GM23248 (cell line): ENCODE measurements at places on chromosomes 7 and 10. TPM values are rescaled to one million over a fixed set of nuclear protein-coding genes. Genes with fewer than 3 reads are reported as not detected.

SPDYE2 gene
- not detected in 2 replicates for total RNA-seq

OR13A1 gene
- not detected in 2 replicates for total RNA-seq

CRYGN gene
- total RNA-seq, result not detected in 2 replicates

SPDYE1 gene
- not detected in 2 replicates for total RNA-seq

- no peak overlapping the region for H3K4me3 ChIP-seq
- H3K36me3 ChIP-seq, result peaks cover 9% of the 10 kb centered on the region; the same call in 1 of the 2 replicates
- H3K4me1 ChIP-seq, result peaks cover 52% of the 10 kb centered on the region
Measured at GRCh38 chr10:122421742-122422141, 32.7 kb upstream of the ARMS2 start.

DNA sequence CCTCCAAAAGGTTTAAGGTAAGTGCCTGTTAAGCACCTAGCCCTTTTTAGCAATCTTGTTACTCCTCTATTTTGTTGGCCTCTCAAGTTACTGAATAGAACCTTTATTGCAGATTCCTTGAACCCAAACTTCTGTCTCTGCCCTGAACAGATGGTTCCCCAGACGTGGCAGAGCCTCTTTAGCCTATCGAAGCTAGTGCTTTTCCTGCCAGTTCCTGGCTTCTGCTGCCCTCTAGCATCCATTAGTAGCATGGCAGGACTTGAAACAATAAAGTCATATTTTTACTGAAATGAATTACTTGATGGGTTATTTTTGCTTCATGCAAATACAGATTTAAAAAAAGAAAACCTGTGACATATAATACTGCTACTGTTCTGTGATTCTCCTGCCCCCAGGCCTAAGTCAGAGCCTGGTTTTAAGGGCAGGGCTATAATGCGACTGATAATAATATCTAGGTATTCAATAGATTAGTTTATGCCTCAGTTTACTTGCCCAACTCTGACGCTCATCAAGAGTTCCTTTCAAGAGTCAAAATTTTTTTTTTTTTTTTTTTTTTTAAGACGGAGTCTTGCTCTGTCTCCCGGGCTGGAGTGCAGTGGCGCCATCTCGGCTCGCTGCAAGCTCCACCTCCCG, 84.3 kb upstream of the PHF14 start:
- no peak overlapping the region for H3K4me3 ChIP-seq
- H3K36me3 ChIP-seq, result no peaks in the 10 kb centered on the region
- peak; percentile 72 for DNase-seq
- H3K27me3 ChIP-seq, result no peaks in the 10 kb centered on the region
- H3K27ac ChIP-seq, result no peak overlapping the region
- H3K4me1 ChIP-seq, result no peaks in the 10 kb centered on the region

- no peaks in the 10 kb centered on the region for H3K36me3 ChIP-seq
- H3K4me1 ChIP-seq, result peaks cover 17% of the 10 kb centered on the region
- H3K27ac ChIP-seq, result no peak overlapping the region
- H3K4me3 ChIP-seq, result no peak overlapping the region
- no peaks in the 10 kb centered on the region for H3K27me3 ChIP-seq
Measured at GRCh38 chr7:55556031-55556430, 16.3 kb downstream of the VOPP1 start.

DNA sequence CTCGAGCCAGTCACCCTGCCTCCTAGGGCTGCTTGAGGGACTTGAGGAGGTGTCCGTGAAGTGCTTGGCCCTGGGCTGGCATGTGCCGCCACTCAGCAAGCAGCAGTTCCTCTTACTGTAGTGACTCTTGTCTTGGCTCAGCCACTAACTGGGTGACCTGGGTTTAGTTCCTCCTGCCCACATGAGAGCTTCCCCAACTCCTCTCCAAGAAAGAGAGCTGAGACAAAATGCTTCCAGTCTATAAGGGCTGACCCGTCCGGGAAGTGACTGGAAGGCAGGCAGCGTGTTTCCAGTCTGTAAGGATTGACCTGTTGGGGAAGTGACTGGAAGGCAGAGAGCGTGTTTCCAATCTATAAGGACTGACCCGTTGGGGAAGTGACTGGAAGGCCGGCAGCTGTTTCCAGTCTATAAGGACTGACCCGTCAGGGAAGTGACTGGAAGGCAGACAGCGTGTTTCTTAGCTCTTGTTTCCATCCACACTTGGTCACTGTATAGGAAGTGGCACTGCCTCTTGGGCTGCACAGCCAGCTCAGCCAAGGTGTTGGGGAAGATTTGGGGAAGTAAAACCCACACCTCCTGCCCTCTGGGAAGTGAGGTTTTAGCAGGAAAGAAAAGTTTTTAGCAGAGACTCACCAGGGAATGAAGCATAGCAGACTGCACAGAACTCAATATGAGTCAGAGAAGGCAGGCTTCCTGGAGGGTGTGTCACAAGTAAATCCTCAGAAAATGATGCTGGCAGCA, 53.3 kb upstream of the PPIF start:
- no peak overlapping the region for H3K4me3 ChIP-seq

- no peaks in the 10 kb centered on the region for H3K36me3 ChIP-seq
- peaks cover 25% of the 10 kb centered on the region for H3K27me3 ChIP-seq
- no peak for DNase-seq
Measured at GRCh38 chr7:121339082-121339481, 10.3 kb downstream of the WNT16 start.

- no peak overlapping the region for H3K27ac ChIP-seq
- H3K4me3 ChIP-seq, result no peak overlapping the region
- DNase-seq, result peak; percentile 5
- H3K27me3 ChIP-seq, result no peaks in the 10 kb centered on the region
- no peaks in the 10 kb centered on the region for H3K4me1 ChIP-seq
Measured at GRCh38 chr7:134212576-134213546, 85.7 kb downstream of the LRGUK start.
